ENCODE measurements at places on chromosomes 4 and X.

DNA sequence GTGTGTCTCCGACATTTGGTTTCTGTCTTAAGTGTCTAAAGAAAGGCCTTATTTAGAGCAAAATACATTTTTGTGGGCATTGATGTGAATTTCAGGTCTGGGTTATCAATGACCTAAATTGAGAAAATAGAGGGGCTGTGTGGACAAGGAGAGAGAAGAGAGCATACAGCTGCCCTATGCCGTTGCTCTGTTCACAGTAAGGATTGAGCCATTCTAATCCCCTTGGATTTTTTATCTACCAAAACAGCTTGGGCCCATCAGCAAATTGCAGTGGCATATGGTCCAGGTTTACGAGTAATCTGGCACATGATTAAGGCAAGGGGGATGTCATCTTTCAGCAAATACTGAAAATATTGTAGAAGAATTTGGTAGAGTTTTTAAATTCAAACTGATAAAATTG, 210.2 kb downstream of the ANTXR2 start:
- DNase-seq, result no peak

DNA sequence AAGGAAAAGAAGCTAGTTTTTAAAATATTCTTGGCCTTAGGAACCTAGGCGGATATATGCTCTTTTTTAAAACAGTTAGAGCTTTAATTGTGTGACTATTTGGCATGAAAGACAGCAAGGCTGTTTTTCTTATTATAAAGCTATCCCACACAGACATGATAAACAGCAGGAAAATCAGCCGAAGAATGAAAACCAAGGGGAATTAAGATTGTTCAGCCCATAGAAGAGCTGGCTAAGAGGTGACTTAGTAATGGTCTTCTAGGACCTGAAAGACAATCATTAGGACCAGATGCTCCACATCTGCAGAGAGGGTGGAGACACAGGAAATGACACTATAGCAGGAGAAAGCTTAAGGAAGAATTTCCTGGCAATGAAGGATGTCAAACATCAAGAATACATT, 171.4 kb upstream of the NRK start:
- no peak for DNase-seq

DNA sequence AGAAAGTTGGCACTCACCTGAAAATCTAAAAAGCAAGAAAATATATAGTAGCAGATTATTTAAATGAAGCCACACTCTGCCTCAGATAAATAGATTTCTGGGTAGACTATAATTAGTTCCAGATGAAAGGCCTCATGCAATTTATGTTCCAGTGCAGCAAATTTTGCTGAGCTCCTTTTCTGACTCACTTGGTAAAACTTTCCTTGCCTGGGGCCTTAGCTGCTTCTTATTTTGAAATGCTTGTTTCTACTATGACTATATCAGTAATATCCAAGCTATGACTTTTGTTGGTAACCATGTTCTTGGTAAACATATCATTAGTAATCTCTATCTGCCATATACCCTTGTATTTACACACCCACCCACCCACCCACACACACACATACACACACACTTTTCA, 961.8 kb downstream of the SH3BGRL start:
- DNase-seq, result no peak

GRCh38 chrX:144388738-144389137, 504.9 kb downstream of the UBE2NL start:
- no peak for DNase-seq

- DNase-seq, result no peak
Observed at GRCh38 chr4:48906206-48907173, at the start of gene OCIAD2. OCIAD2 (minus strand) TSS chr4:48906774; CDS start chr4:48904549, 2,225 bp downstream.

DNA sequence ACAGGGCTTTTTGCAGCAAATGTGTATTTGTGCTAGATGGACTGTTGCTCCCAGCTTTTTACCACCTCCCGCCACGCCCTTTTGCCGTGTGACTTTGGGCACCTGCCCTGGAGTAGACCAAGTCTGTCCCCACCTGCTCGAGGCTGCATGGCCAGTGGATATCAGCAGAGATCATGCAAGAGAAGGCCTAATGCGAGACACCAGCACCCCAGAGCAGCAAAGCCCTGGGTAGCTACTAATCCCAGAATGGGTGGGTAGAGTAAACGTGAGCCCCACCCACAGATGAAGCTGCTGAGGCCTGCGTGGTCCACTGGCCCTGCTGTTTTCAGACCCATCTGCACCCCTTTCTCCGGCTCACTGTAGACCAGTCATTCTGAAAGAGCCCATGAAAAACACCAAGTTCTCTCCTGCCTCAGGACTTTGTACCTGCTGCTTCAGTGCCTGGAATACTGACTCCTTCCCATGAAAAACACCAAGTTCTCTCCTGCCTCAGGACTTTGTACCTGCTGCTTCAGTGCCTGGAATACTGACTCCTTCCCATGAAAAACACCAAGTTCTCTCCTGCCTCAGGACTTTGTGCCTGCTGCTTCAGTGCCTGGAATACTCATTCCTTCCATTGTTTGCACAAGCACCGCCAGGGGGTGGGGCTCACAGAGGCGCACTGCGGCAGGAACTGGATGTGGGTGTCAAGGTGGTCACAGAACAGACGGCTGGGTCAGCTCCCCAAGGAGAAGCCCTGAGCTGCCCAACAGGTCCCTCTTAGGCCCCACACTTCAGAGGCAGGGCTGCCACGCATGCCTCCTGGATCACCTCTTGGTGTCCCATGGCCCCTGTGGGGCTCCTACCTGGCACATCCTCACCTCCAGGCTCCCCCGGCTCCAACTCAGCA, 5.1 kb upstream of the TNIP2 start:
- no peak for DNase-seq

DNA sequence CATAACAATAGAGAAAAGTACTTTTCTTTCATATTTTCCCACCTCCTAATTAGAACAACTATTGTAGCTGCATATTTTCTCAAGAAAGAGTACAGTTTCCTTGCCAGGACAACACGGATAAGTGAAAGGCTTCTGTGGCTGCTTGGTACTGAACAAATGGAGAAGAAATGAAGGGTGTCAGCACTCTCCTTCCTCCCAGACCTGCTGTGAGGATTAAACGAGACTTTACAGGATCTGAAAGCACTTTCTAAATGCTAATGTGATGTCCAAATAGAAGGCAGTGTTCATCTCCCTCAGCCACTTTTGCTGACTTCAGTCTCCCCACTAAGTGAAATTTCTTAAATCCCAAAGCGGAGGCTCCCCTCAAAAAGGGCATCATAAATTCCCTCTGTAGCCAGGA, 13.9 kb downstream of the NIPAL1 start:
- no peak for DNase-seq

DNA sequence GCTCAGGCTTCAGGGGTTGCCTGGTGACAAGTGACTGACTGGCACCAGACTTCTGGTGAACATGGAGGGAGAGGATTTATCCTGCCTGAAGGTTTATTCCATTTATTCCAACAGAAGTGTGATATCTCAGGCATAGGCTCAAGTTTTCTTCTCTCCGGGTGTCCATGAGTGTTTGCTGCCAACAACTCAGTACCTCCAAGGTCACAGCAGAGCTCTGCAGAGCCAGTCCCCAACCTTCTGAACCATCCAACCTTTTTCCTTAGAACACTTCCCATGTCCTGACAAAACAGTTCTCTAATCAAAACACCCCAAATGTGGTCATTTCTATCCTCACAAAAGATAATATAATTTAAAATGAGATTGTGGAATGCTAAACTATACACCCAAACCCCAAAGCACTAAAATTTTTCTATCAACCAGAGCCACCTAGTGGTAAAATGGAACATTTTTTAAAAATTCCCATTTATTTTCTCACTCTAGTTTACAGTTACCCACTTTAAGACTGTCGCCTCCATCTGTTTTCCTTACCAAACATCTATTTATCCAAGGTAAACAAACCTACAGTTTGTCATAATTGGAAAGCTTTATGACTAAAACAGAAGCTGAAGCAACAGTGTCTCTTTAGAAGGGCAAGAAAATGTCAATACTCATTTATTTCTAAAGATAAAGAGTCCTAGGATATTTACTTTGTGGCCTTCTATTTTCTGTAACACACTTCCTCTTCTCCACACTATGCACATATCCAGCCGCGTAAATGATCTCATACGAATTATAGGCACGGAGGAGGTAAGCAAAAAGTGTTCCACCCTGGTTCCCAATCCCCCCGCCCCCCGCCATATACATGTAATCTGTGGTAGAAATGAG, 39.5 kb downstream of the TMEM154 start:
- DNase-seq, result no peak

DNA sequence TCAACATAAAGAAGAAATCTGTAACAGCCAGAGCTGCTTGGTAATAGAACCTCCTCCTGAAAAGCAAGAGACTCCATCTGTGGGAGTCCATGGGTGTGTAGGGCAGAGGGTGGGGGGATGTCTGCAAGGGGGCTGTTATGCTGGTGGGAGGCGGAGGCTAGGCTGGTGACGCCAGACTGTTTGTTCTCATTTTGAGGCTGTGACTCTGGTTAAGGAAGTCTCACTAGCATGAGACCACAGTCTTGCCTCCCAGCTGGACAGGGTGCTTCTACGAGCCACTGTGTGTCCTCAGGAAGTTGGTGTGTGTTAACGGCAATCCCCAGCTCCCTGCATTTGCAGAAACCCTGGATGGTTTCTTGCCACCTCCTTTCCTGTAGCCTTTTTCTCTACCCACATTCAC, 79.8 kb downstream of the NSUN7 start:
- no peak for DNase-seq

DNA sequence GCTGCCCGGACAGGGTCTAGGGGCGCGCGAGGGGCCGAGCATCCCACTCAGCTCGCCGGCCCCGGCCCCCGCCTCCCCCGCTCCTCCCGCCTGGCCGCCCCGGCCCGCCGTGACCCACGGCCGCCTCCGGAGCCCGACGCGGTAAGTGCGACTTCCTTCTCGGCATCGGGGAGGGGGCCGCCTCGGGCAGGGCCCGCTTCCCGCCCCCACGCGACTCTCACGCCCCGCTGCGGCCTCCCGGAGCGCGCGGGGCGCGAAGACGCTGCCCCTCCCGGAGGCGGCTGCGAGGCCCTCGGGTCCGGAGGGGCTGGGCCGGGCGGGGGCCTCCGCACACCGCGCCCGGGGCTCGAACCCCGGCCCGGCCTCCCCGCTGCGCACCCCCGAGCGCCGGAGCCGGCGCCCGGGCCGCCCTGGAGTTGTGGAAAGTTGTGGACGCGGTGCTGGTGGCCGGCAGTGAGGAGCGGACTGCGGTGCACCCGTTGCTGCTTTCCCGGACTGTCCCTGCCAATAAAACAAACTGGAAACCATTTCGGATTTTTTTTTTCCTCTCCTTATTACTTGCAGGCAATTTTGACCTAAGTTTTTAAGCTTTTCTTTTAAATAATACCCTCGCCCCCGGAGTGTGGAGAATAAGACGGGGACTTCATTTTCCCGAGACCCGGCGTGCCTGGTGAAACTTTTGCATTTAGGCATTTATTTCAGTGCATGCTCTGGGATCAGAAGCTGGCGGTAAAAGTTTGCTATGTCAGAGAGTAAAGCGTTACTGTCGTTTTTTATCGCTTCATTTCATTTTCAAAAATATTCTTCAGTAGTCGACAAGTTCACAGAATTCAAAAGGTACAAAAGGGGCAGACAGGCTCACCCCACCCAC, 13.0 kb upstream of the TMEM156 start:
- no peak for DNase-seq

- DNase-seq, result no peak
Observed at GRCh38 chr4:88411491-88412096, 32.9 kb downstream of the HERC6 start.

DNA sequence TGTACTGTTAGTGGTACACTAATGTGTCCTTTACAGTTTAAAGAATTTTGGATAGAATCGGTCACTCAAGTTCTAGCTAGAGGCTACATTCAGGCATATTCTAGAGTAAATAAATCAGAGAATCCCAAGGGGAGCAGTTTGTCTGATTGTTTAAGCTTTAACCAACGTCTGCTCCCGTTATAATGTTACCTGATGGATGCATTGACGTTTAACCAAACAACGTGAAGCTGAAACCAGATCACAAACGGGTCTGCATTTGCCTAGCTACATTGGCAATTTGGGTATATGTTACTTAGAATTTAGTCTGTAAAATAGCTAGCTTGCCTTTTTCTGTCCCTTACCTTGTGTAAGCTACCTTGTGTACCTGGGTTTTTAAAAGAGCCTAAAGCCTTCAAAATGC, 1.6 kb downstream of the PI4K2B start:
- DNase-seq, result no peak

GRCh38 chrX:38038501-38038900, 32.1 kb downstream of the SYTL5 start:
- no peak for DNase-seq

DNA sequence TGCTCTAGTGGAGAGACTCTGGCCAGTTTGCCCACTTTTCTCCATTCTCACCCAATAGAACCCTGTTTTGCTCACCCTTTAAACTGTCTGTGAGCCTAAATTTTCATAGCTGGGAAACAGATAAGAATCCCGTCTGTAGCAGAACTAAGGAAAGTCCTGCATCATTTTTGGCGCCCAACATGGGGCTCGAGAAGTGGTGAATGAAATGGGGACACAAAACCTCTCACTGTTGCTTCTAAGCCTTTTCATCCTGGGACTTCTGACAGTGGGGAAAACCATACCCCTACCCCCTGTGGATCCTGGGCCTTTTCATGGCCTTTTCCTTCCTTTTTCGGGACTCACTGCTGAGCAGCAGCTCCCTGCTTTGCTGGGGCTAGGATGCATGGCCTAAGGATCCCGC, 189.9 kb downstream of the INPP4B start:
- no peak for DNase-seq

DNA sequence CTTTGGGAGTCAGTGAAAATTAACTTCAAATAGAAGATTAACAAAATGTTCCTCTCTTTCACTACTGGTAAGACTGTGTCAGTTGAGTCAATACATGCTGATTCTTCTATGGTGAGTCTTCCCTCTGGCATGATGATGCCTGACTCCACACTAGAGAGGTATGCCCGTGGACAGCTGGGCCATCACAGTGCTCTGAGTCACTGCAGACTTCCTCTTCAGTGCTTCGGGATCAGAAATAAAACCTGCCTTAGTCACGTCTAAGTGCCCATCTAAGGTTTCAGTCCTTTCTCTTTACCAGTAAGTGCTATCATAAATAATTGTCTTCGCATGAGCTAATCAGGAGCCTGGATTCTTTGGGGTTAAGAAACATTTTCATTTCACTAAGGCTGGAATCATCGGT, 1.6 kb upstream of the ASB5 start:
- peak; percentile 99 for DNase-seq

DNA sequence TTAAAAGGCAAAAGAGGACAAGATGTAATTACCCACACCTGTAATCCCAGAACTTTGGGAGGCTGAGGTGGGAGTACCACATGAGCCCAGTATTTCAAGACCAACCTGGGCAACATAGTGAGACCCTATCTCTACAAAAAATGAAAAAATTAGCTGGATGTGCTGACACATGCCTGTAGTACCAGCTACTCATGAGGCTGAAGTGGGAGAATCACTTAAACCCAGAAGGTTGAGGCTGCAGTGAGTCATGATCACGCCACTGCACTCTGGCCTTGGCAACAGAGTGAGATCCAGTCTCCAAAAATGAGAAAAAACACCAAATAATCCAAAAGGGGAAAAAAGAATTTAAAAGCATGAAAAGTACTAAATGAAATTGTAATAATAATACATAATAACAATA, 30.8 kb downstream of the NR0B1 start:
- no peak for DNase-seq

- DNase-seq, result no peak
Observed at GRCh38 chr4:171765514-171765913, 47.7 kb upstream of the GALNTL6 start.

- DNase-seq, result no peak
Observed at GRCh38 chrX:147351644-147352043, 537.1 kb upstream of the CXorf51A start.

- DNase-seq, result no peak
Observed at GRCh38 chrX:2696698-2697215, 5.7 kb downstream of the CD99 start.

- no peak for DNase-seq
Observed at GRCh38 chr4:95362906-95363558, 185.7 kb downstream of the UNC5C start.
